ENCODE measurements at places on chromosomes 16 and 17.

DNA sequence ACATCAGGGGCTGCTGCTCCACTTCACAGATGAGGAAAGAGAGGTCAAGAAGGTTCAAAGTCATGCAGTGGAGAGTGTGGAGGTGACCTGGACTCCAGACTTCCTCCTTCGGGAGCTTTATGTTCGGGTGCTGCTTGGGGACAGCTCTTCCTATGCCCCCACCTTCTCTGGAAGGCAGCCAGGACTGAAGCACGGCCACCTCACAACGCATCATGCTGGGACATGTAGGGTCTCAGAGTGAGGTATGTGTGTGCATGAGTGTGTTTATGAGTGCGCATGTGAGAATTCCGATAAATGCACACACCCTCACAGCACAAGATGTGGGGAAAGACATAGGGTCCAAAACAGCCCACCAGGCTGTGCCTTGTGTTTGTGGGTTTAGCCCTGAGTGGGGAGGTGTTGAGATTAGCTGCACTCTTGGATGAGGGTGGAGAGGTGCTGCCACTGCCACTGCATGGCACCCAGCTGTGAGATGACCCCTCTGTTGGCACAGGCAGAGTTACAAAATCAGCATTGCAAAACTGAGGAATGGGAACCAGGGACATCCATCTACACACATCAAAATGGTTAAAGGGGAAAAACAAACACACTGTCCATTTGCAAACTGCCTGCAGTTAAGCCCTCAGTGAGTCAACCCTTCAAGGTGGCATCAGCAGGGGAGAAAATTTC, 367.4 kb downstream of the SEC14L1 start:
- DNase-seq: no peak

GRCh38 chr17:56172517-56172982, 19.3 kb downstream of the ANKFN1 start:
- no peak for DNase-seq

DNA sequence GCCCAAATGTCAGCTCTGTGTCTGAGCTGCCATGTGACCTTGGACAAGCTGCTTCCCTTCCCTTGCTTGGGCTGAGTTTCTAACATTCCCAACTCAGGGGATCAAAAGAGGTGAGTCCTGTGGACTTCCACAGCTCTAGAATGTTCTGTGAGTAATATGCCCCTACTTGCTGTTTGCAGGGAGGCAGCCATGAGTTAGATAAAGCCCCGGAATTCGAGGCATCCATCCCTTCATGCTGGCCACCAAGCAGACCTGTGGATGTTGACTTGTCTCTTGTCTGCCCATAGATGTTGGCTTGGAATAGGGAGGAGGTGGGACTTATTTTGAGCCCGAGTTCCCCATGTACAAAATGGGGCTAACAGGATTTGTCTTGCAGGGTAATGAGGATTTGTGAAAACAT, 36.2 kb downstream of the KSR1 start:
- no peak for DNase-seq

DNA sequence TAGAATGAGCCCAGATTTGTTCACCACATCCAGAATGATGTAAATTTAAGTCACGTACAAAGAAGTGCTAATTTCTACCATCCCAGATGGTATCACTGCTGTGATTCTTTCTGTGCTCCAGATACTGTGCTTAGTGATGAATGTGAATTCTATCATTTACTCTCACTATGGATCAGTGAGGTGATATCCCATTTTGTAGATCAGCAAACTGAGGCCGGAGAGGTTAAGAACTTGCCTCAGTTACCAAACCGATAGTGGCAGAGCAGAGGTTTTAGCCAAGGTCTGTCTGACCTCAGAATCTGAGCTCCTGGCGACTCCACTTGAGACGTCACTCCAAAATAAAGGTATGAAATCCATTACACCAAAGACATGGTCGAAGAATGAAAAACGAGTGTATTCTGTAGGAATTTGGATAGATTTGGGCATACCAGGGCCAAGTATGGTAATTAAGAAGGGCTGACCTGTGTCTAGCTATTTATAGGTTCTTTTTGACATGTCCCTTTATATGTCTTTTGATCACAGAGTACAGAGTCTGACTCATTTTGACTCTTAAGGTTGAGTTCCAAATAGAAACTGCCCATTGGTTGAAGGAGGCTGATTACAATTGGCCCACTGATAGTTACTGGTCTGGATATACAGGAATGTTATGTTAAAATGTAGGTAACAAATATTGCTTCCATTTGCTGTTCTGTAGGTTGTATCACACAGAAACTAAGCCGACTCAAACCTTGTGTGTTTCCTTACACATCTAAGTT, 10.0 kb downstream of the MAP2K6 start:
- DNase-seq: no peak

- DNase-seq: no peak
These were observed 8.7 kb downstream of the OGFOD1 start for GRCh38 chr16:56460101-56460500.

GRCh38 chr16:81661082-81661481, 118.0 kb upstream of the PLCG2 start:
- no peak for DNase-seq

GRCh38 chr17:28878981-28879380, 18.6 kb downstream of the FLOT2 start:
- peak; percentile 33 for DNase-seq

DNA sequence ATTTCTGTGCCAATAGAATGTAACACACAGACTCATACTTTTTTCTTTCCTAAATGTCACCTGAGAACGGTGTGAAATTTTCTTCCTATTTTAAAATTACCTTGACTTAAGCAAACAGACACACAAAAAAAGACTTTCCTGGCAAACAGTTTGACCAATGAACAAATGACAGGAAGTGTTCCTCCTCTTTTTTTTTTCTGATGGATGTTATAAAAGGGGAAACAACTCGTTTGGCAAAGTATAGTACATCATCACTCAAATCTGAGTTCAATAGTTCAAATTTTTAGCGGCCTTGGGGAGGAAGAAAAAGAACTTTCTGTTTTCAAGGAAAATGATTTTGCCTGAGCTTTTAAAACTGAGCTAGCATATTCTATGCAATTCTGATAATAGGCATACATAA, 19.8 kb downstream of the HS3ST3A1 start:
- DNase-seq: no peak

GRCh38 chr16:88057656-88058055, 106.4 kb downstream of the BANP start:
- no peak for DNase-seq
